ENCODE measurements at places on chromosomes 16 and 17. TPM values are rescaled to one million over a fixed set of nuclear protein-coding genes. Genes with fewer than 3 reads are reported as not detected.

GRCh38 chr16:89700649-89701424 lies 668 bp downstream of the SPATA2L start:
- DNase-seq = peak; percentile 47

GRCh38 chr16:59021751-59022150 lies 287.6 kb upstream of the GOT2 start:
- no peak for DNase-seq

GSPT1 gene
- 114 TPM for total RNA-seq

GRCh38 chr16:5633845-5634440 lies 536.3 kb upstream of the EEF2KMT start:
- DNase-seq = peak; percentile 25

All from NCI-H460 (cell line).